ENCODE measurements at places on chromosomes 16 and 17. TPM values are rescaled to one million over a fixed set of nuclear protein-coding genes. Genes with fewer than 3 reads are reported as not detected.

DNA sequence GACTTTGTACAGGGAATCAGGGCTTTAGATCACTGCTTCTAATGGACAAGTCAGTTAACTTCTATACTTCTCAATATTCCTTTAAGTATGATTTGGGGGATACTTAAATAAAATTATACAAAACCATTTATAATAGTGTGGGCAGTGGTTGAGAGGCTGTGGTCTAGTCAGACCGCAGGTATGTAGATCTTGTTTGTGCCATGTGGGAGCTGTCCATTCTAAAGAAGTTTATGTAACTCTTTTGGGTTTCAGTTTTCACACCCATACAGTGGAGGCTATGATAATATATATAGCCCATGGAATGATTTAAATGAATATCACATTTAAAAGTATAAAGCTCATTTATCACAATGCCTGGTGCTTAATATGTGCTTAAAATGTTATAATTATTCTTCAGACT is 654.3 kb upstream of the KIF2B start:
- H3K4me3 ChIP-seq: no peak overlapping the region
- no peaks in the 10 kb centered on the region for H3K4me1 ChIP-seq
- H3K27me3 ChIP-seq: no peaks in the 10 kb centered on the region
- no peak for DNase-seq
- H3K27ac ChIP-seq: no peak overlapping the region

DNA sequence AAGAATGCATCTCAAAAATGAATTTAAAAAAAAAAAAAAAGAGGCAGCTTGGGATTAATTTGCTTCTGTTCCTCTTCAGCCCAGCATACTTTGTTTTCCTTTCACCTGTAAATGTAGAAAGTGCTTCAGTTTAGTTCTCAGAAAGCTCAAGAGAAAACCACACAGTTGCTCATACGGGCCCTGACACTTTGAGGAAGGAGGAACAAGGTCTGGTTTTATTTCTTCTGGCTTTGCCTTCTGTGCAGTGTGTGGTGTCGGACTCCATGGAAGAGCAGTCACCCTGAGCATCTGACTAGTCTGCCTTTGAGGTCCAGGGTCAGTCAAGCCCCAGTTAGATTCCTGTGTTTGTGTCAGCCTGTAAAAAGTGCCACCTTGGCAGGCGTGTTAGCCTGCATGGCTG is 27.6 kb downstream of the NMT1 start:
- DNase-seq: no peak
- H3K4me1 ChIP-seq: peaks cover 53% of the 10 kb centered on the region
- H3K27me3 ChIP-seq: no peaks in the 10 kb centered on the region

DNA sequence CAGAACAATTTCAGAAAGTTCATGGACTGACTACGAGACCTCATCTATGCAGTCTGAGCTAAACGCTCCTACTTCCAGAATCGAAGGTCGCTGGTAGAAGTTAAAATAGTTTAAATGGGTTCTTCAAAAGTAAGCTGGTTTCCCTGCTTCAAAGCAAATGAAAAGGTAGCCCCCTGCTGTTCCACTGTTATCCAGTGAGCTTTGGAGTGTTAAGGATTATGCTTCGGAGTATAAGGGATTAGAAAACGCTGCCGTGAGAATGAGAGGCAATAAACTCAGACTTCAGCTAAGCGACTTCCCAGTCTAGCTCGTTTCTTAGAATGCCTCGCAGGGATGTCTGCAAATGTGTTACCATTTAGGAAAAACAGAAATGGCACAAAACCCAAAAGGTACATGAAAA is 12.4 kb downstream of the MLYCD start:
- H3K4me1 ChIP-seq: peaks cover 3% of the 10 kb centered on the region
- H3K27ac ChIP-seq: no peak overlapping the region
- peaks cover 56% of the 10 kb centered on the region for H3K36me3 ChIP-seq
- no peak overlapping the region for H3K4me3 ChIP-seq
- H3K27me3 ChIP-seq: no peaks in the 10 kb centered on the region

GRCh38 chr16:85931596-85932402 is 32.8 kb downstream of the IRF8 start:
- H3K4me1 ChIP-seq: peaks cover 13% of the 10 kb centered on the region
- no peak overlapping the region for H3K4me3 ChIP-seq
- H3K36me3 ChIP-seq: no peaks in the 10 kb centered on the region
- no peak for DNase-seq
- H3K27ac ChIP-seq: no peak overlapping the region

NPIPB13 gene
- total RNA-seq: 3.0 TPM

CACNA1H gene
- total RNA-seq: 8.1 TPM

ZNF423 gene
- 16.9 TPM for total RNA-seq

MT1E gene
- total RNA-seq: 37.0 TPM
